ENCODE measurements at places on chromosomes 7 and 10.

GRCh38 chr7:25060487-25061055, 64.5 kb downstream of the CYCS start:
- no peak for DNase-seq

GRCh38 chr10:73889014-73889413, 14.7 kb upstream of the CAMK2G start:
- DNase-seq, result peak; percentile 78

- no peak for DNase-seq
These were observed 13.1 kb upstream of the TMEM213 start for GRCh38 chr7:138784692-138785091.

GRCh38 chr10:43953672-43954071, 305.0 kb upstream of the ZNF32 start:
- no peak for DNase-seq

DNA sequence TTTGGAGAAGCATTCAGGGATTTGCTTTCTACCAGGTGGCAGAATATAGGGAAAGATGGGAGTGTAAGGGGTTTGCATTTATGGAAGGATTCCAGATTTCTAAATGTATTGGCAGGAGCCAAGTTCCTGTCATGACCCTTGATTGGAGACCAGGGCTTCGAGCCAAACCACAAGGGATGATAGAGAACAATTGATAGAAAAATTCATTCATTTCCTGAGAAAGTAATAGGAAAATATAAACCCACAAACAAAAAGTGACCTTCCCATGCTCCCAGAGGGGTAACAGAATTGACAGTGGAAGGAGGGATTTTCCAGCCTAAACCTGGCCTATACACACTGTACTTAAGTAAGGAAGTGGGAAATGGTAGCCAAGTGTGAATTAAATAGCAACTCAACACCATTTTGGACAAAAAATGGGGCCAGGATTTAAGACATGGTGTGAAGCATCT, 22.4 kb upstream of the IFIT2 start:
- peak; percentile 67 for DNase-seq

DNA sequence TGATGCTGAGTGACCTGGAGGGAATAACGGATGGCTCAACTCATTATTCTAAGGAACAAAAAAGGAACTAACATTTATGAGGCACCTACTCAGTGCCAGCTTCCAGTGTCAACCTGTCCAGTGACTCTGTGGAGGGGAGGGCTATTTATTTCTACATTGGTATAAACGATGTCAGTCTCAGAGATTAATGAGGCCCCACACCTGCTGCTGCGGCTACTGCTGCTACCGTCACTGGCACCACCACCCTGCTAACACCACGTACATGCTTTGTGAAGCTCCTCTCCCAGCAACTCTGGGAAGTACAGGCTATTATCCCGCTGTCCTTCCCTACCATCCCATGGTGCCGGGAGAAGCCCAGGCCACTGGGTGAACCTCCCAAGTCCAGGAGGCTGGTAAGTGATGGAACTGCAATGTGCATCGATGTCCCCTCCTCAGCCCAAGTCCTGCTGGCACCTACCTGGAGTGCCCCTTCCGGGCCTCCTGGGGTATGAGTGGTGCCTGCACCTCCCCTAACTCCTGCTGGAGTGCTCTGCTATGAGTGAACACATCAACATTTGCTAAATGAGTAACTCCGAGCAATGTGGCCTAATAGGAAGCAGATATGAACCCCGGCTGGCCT, 101.5 kb downstream of the ARHGAP22 start:
- DNase-seq, result no peak

GRCh38 chr10:14953424-14954000, 384 bp downstream of the DCLRE1C start:
- DNase-seq, result peak; percentile 33

DNA sequence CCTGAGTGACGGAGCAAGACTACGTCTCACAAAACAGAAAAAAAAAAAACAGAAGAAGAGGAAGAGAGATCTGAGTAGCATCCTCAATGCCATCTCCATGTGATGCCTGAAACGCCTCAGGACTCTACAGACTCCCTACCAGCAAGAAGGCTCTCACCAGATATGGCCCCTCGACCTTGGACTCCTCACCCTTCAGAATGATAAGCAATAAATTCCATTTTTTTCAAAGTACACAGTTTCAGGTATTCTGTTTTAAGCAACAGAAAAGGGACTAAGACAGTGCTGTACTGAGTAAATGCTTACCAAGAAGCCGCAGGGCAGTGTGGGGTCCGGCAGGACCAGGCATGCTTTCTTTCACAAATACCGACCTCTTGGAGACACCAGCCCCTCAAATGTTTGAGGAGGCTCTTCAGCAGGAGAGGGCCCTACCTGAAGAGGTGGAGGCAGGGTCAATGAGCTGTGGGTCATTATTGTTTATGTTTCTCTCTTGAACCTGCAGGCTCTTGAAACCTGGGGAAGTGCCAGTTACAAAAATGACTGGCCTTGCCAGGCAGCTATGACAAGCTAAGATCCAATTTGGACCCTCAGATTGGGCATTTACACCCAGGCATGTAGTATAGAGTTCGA, 204.1 kb upstream of the LYZL1 start:
- no peak for DNase-seq

DNA sequence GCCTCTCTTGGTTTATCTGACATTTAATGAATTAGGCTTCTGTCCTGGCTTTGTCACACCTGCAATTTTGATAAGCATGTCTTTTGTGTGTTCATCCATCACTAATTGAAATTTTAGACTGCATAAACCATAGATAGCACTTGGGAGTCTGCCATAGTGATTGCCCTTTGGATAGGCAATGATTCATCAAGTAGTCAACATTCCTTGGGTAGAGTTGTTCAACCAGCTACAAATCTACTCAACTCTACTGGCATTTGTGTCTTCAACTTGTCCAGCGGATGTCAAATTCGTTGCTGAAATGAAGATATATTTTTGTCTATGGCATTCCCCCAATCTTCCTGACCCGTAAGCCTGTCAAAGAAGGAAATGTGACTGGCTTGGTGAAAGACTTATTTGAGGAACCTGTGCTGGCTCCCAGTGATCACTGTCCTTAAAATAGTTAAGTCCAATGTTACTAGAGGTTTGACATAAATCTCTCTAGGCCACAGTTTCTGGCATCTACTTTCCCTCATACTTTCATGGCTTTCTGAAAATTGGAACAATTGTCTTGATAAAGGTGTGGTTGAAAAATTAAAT, 33.7 kb upstream of the CREB5 start:
- DNase-seq, result no peak

GRCh38 chr10:28838908-28839307, 161.6 kb downstream of the BAMBI start:
- no peak for DNase-seq

GRCh38 chr7:73330772-73331171, 2.8 kb downstream of the FKBP6 start:
- DNase-seq, result no peak

GRCh38 chr7:91660734-91661356, 219.7 kb downstream of the MTERF1 start:
- no peak for DNase-seq

GRCh38 chr7:150453181-150453580, 2.8 kb downstream of the GIMAP8 start:
- DNase-seq, result no peak

DNA sequence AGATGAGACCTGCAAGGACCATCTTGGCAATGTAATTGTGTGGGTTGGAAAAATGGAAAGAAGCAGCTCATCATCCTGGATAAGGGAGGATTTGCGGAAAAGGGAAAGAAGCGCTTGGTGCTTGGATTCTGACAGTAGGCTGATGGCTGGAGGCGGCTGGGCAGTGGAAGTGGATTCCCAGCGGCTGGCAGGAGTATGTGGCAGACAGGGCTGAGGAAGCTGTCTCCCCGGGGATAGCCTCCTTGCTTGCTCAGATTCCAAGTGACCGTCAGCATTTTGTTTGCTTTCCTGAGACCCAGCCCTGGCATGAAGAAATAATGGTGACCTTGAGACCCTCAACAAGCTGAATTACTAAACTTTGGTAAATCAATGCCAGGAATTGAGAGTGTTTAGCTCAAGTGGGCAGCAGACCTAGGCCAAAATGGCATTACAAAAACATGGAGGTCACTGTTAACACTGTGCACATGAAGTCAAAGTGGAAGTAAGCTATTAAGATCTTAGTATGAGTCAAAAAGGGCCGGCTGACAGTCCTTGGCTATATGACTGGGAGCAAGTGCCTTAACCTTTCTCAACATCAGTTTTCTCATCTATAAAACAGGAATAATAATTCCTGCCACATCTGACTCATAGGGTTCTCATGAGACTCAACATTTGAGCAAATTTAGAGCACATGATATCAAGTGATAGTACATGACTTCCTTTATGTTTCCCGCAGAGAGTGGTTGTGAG, 21.3 kb downstream of the SLC25A28 start:
- no peak for DNase-seq

DNA sequence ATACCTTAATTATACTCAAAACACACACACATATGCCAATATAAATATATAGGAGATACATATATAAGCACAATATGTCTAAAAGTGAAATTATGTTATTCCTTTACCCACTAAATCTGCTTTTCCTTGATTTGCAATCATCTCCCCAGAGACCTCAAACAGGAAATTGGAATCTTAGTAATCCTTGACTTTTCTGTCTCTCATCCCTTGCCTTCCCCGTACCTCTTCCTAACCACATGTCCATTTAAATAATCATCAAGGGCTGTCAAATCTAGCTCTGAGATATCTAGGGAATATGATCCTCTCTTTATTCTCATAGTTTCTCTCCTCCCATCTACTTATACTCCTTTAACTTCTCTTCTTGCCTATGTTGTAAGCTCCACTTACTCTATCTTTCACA, 336.6 kb downstream of the HGF start:
- DNase-seq, result peak; percentile 32

DNA sequence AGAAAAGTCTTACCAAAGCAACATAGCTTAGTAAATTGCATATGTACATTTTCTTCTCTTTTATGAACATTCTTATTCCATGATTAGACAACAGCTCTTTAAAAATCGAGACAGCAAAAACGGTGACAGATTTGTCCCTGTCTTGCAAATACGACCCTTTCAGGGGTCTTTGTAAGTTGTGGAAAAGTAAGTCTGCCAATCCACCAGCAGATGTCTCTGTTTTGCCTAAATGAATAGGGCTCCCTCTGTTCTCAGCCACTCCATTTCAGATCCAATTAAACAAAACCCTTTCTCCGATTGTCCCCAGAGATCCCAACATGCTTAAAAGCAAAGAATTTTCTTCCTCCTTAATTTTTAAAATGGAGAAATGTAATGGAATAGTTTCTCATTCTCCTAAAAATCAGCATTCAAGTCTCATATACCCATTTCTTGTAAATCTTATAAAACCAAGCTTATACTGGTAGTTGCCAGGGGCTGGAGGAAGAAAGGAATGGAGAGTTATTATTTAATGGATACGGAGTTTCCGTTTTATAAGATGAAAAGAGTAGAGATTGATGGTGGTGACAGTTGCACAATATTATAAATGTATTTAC, 61.0 kb upstream of the NFE2L3 start:
- DNase-seq, result peak; percentile 61

- DNase-seq, result no peak
These were observed 476.2 kb upstream of the COBL start for GRCh38 chr7:51792796-51793195.
